Stimulated activated CD8-positive, alpha-beta memory T cell treated with anti-CD3 and anti-CD28 coated beads, Interleukin-4, amount 100 ng/mL, for 1 hour (primary cell): ENCODE measurements at places on chromosomes 6 and 20.

GRCh38 chr6:147936703-147937470, 405.8 kb upstream of the SASH1 start:
- no peak for DNase-seq

- peak; percentile 25 for DNase-seq
Measured at GRCh38 chr6:89079511-89080234, 878 bp upstream of the PNRC1 start.

- DNase-seq, result no peak
Measured at GRCh38 chr20:5949943-5950270, 426 bp downstream of the TRMT6 start.

DNA sequence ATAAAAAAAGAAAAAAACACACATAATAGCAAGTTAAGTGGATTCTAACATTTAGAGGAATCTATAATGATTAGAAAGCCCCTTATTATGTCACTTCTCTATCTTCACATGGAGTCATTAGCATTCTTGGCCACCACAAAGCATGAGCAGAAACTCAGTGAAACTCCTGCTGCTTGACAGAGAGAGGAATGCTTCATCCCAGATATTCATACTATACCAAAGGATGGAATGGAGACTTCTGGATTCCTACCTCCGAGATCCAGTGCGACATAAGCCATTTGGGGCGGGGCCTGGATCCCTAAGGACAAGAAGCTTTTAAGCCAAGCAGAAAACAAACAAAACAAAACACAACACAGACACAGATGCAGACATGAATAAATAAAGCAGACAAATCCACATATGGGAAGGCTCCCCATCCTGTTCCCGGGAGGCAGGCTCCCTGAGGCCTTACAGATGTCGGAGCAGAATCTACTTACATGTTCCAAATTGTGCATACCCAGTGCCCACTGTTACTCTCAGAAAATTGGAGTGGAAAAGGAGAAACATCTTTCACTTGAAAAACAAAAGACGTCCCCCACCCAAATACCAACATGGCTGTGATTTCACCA, 727.3 kb downstream of the MAFB start:
- no peak for DNase-seq

DNA sequence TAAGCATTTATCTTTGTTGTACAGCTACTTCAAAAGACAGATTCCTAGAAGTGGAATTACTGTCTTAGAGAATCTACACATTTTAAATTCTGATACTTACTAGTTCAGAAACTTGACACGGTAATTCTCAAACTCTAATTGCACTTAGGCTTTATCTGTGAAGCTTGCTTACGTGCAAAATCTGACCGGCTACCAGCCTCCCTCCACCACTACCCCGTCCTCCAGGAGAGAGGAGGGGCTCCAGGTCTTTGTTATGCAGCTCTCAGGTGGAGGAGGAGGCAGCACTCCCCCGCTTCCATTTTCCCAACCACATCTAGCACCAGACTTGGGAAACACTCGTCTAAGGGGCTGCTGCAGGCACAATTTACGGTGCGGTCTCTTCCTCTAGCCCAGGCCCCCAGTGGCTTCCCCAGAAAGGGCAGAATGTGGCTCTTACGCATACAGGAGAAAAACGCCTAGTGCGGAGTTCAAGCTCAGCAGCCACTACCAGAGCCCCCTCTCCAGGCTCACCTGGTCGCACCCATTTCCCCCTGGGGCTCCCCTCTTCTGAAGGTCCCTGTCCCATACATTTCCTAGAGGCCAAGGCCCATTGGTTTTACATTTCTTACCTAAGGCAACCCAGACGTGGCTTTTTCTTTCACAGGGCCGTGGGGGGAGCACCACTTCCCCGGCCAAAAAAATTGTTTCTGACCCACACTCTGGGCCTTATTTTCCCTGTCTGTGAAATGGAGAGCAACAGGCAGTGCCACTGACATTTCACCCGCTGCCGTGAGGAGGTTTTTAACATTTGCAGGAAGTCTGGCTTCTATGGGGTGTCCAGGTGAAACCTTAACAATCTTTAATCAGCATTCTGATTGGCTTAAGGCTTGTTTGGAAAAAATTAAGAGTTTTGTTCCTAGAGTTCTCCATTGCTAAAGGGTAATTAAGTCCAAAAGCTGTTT, 1.6 kb upstream of the TGIF2 start:
- no peak for DNase-seq

- no peak for DNase-seq
Measured at GRCh38 chr6:53230775-53231467, 82.3 kb upstream of the GCM1 start.

DNA sequence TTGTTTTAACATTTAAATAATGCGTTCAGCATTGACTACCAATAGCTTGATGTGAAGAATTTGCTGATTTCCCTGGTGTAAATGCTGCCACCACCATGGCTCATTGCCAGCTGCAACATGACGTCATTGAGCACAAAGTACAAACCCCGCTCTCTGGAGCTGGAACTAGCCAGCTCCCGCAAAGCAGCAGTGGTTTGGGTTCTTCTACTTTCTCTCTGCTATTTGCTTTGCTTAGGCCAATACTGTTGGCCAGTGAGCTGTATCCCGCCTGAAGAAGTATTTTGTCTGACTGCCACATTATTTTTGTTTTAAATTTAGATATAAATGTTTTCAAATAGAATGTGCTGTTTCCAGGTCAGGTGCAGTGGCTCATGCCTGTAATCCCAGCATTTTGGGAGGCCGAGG, 47.4 kb upstream of the KIF13A start:
- DNase-seq, result no peak

DNA sequence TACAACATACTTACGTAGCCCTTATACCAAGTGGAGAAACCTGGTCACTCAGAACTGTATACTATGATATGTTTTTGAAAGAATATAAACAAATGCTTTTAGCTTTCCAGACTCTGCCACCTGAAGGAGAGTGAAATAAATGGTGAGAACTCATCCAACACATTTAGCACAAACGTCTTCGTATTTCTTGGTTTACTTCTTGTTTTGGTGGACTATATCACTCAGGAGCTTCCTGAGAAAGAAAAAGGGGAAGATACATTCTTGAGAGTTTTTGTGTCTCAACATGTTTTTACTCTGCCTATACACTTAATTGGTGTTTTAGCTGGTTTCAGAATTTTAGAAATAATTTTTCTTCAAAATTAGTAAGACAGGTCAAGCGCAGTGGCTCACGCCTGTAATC, 19.4 kb upstream of the CTAGE9 start:
- no peak for DNase-seq

DNA sequence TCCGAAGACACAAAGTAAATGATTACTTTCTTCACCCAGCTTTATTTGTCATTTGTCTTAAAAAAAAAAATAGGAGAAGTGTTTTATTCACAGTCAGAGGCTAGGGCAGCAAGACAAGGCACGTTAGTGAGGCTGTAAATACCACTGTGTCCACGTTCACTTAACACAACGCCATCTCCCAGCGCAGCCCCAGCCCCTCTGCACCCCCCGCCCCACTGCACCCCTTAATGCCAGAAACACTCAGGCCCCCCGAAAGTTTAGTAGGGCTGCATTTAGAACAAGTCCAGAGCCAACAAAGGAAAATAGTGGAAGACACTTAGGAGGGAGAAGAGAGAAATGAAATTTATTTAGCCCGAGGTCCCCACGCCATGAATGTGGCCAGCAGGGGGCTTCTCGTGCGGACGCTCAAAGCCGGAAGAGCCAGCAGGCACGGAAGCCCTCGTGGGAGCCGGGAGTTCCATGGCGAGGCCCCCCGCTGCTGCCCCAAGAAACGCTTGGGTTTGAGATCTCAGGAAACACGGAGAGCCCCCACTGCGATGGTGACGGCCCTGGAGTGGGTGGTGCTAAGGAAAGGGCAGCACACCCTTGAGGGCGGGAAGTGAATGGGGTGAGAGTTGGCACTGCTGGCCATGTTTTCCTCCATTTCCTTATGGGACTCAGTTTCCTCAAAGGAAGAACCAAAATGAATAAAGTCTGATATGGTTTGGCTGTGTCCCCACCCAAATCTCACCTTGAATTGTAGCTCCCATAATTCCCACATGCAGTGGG, 50.2 kb downstream of the IYD start:
- DNase-seq, result no peak

DNA sequence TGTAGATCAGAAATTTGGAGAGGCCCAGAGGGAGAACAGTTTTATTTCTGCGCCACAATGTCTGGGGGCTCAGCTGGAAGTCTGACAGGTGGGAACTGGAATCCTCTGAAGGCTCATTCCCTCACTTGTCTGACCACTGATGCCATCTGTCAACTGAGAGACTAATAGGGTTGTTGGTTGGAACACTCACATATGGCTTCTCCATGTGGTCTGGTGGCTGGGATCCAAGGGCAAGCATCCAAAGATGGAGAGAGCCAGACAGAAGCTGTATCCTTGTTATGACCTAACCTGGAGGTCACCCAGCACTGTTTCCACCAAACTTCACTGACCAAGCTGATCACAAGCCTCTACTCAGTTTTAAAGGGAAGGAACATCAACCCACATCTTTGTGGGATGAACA, 117.9 kb upstream of the AKAP12 start:
- no peak for DNase-seq
